Activated naive CD8-positive, alpha-beta T cell treated with anti-CD3 and anti-CD28 coated beads for 36 hours (primary cell): ENCODE measurements at places on chromosomes 11 and 22. TPM values are rescaled to one million over a fixed set of nuclear protein-coding genes. Genes with fewer than 3 reads are reported as not detected.

C22orf15 gene
- total RNA-seq: 0.33 TPM

RFPL3 gene
- total RNA-seq: not detected

DNA sequence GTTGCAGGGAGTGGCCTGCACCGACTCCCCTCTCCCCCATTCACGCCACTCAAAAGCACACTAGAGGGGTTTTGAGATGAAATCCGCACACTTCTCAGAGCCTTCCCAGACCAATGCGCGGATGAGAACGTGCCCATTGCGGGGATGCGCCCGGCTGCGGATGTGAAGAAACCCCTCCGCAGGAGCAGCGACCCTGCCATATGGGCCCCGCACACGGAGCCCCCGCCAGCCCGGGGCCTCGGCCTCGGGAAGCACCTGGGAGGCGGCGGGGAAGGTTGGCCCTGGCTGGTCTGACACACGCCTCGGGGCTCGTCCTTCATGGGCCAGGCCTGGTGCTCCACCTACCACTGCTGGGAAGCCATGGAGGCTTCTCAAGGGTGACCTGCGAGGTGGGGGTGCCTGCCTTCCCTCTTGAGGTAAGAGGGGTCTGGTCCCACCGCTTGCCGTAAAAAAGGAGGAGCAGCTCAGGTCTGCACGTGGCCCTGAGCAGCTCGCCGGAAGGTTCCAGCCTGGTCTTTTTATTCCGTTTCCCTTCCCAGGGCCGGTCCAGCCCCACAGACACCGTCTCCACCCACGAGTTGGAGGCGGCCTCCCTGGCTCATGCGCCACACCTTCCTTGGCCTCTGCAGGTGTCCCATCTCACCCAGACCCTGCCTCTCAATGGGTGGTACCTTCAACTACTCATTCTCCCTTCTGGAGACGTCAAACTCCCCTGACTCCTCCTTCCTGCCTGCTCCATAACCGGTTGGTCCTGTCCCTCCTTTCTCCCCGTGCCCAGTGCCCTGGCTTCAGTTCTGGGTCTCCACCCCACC is 39.4 kb downstream of the TRMU start:
- DNase-seq: no peak

DNA sequence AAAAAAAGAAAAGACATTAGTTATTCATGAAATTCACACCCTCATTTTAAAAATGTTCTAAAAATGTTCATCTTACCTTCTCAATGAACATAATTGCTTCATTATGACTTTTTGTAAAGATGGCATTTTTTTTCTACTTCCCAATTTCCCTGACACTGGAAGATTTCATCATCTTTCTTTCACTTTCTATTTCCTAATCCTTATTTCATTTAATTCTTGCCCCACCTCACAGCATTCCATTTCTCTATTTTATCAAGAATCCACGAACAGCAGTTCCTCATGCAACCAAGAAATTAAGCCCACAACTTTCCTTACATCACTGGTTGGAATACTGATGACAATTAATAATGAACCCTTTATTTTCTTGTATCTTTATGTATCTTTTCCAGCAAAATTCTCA is 1.9 kb downstream of the PATL1 start:
- DNase-seq: no peak

DNA sequence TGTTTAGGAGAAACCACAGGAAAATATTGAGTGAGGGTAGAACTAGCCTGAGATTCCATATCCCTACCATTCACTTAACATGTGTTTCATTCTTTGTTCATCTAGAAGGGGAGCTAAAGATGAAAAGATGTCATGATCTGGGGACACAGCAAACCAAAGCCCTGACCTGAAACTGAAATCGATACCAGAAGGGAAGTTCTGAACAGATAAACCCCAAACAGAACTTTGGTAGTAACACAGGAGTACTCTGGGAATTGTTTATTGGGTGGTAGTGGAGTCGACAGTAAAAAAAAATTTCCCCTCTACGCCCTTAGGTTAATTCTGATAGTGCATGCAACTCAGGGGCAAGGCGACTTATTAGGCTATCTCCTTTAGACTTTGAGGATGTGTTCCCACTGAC is 27.2 kb downstream of the OR2AT4 start:
- DNase-seq: no peak

GRCh38 chr11:12963051-12963450 is 46.1 kb upstream of the RASSF10 start:
- DNase-seq: no peak
